B cell (primary cell): ENCODE measurements at places on chromosomes 11 and 22. TPM values are rescaled to one million over a fixed set of nuclear protein-coding genes. Genes with fewer than 3 reads are reported as not detected.

The MMP8 gene
- not detected in 2 replicates for polyA plus RNA-seq

The DRD4 gene
- 0.17 TPM in 1 of 2 replicates, not detected in the other for polyA plus RNA-seq

The APBB1 gene
- 23.4 and 23.8 TPM in 2 replicates for polyA plus RNA-seq

The OR5T1 gene
- polyA plus RNA-seq, result not detected in 2 replicates

The SLC22A25 gene
- polyA plus RNA-seq, result not detected in 2 replicates

The OR52D1 gene
- not detected in 2 replicates for polyA plus RNA-seq

GRCh38 chr11:72591785-72592502, 82.3 kb downstream of the PDE2A start:
- peak; percentile 69 for DNase-seq

GRCh38 chr11:86497836-86498235, 123.1 kb downstream of the CCDC81 start:
- DNase-seq, result no peak

GRCh38 chr11:133895061-133895479, 49.8 kb upstream of the SPATA19 start:
- peak; percentile 42 for DNase-seq

DNA sequence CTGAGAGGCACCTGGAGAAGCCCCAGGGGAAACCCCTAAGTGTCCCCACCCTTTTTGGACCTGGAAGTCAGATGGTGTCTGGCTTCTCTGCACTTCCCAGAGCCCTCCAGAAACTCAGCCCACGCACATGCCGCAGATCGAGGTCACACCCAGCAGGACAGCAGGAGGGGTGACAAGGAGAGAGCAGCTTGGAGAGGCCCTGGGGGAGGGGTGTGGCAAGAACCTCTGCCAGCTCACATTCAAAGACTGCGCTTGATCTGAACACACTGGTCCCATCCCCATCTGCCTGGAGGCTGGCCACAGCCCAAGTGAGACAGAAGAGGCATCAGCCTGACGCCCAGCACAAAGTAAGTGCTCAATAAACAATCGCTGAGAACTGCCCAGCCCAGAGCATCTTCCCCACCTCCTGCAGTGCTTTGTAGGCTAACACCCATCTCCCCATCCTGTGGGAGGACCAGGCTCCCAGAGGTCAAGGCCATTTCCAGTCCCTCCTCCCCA, 21.4 kb downstream of the TMPRSS6 start:
- DNase-seq, result no peak

GRCh38 chr22:29658176-29658575, 54.7 kb downstream of the NF2 start:
- DNase-seq, result no peak

- no peak for DNase-seq
These were observed 60.5 kb downstream of the HIPK3 start for GRCh38 chr11:33317662-33318061.

GRCh38 chr11:1548221-1549070, 23.6 kb downstream of the DUSP8 start:
- DNase-seq, result peak; percentile 44

DNA sequence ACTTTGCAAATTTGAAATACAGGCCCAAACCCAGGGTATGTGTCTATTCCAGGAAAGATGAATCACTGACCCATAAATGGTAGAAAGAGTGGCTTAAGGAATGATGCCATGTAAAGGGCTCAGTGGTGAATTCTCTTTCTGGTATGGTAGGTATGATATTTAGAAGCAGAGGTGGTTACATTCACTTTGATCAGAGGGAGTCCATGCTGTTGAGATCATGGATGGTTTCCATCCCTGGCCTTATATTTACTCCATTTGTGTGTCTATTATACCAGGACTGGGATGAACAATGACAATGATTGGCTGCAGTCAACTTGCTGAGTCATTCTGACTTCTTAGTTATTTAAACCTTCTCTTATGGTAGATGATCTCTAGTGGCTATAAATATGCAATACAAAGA, 419.8 kb upstream of the LRRC4C start:
- no peak for DNase-seq

- no peak for DNase-seq
These were observed 34.7 kb upstream of the CSNK2A3 start for GRCh38 chr11:11387622-11388305.

GRCh38 chr11:1519028-1520010, 32.7 kb upstream of the MOB2 start:
- DNase-seq, result no peak
